ENCODE measurements at places on chromosomes 1 and 21. TPM values are rescaled to one million over a fixed set of nuclear protein-coding genes. Genes with fewer than 3 reads are reported as not detected.
A peak's percentile ranks its signal among the peaks of the same experiment; 100 is the strongest.

Gene SV2A
- total RNA-seq, result 14.4 TPM

Gene ATAD3A
- total RNA-seq, result 26.5 TPM

- DNase-seq, result no peak
Observed at GRCh38 chr21:46517361-46517760, 58.7 kb downstream of the DIP2A start.

DNA sequence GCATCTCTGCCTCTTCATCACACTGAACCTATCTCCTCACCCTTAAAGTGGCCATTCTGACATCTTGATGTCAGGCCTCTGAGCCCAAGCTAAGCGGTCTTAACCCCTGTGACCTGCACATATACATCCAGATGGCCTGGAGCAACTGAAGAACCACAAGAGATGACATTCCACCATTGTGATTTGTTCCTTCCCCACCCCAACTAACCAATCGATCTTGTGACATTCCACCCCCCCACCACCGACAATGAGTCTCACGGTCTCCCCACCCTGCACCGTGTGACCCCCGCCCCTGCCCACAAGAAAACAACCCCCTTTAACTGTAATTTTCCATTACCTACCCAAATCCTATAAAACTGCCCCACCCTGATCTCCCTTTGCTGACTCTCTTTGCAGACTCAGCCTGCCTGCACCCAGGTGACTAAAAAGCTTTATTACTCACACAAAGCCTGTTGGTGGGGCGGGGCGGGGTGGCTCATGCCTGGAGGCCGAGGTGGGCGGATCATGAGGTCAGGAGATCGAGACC, 21.0 kb upstream of the PINK1 start:
- DNase-seq, result no peak

Gene DENND2C
- total RNA-seq, result 0.83 TPM

DNA sequence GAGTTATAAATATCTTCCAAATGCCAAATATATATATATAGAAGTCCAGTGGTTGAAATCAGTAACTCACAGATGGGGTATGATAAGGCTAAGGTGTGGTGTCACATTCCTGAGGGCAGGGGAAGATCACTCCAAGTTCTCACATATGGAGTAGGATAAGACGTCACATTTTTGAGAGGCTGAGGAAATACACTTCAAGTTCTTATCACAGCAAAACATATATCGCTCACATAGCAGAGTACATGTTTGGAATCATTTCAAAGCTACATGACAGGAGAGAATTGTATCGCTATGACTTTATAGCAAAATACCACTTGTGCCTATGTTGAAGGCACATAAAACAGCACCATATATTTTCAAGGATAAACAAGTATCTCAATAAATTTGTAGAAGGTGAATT, 55.1 kb downstream of the RBM11 start:
- no peak for DNase-seq

- DNase-seq, result no peak
Observed at GRCh38 chr1:221998781-221999180, 256.9 kb upstream of the DUSP10 start.

DNA sequence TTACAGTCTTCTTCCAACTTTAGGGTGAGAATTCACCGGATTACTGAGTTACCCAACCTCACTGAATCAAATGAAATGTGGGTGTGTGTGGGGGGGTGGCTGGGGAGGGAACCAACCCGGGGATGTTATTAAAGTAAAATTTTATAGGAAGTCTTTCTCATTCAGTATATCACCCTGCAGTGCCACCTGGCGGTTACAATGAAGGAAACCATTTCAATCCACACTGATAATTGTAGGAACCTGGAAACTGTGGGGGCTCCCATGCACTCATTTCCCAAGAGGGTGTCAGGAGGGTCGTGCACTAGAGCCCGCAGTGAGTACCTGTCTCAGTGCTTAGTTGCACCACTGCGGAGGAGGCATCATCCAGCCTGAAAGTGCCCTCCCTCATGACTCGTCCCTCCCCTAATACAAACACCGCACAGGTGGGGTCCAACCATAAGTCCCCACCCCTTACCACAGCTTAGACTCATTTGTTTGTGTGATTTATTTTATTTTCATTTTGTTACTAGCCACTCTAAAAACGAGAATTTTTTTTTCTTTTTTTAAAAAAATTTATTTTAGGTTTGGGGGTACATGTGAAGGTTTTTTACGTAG, 29.1 kb upstream of the IGSF5 start:
- DNase-seq, result peak; percentile 24

Gene S100A9
- total RNA-seq, result 0.55 TPM

- DNase-seq, result no peak
Observed at GRCh38 chr1:42742617-42743316, 2.7 kb upstream of the CLDN19 start.

DNA sequence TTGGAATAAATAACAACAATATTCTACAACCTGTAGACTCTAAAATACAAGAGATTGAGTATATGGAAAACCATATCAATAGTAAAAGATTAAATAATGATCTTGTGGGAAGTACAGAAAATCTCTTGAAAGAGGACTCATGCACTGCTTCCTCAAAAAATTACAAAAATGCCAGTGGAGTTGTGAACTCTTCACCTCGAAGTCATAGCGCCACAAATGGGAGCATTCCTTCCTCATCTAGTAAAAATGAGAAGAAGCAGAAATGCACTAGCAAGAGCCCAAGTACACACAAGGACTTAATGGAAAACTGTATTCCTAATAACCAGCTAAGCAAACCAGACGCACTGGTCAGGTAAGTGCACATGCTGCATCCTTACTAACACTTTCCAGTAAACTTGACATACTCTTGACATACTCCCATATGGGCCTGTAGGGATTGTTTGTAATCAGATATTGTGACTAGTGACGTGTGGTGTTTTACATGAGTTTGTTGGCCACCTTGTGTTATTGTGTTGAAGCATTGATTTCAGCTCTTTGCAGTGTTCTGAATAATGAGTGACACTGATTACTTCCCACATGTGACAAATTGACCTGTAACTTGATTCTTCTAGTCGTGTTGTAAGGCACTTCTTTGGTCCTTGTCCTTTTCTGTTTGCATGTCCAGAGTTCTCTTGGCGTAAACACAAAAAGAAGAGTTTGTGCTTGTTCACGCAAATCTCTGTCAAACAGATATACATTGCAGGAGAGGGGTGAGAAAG, 28.0 kb downstream of the MACO1 start:
- no peak for DNase-seq

Gene HSPG2
- total RNA-seq, result 1.0 TPM

Gene IL10
- 0.73 TPM for total RNA-seq

DNA sequence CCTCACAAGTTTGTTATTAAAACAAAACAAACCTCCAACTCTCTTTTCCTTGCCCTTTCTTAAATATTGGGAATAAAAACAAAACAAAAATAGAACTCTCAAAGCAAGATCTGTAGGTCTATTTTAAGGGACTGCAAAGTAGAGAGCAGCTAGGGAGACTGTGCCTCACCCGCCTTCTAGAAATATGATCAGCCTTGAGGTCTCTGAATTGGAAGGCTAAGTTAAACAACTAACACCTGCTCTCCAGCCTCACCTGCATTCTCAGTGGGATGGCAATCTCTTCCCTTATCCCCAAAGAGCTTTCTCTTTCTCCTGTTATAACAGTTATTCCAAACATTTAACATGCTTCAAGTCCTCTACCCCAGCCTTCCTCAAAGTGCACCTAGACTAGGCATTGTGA, 75.5 kb upstream of the TNR start:
- DNase-seq, result no peak

All from activated CD4-positive, alpha-beta memory T cell treated with anti-CD3 and anti-CD28 coated beads, Interleukin-2, amount 10 ng/mL, durations not matched to agents 7 days and 5 days (primary cell).